A549 treated with CpdA at 1 μM for 4 hours (cell line): ENCODE measurements at places on chromosomes 1 and 21. TPM values are rescaled to one million over a fixed set of nuclear protein-coding genes. Genes with fewer than 3 reads are reported as not detected.

The RAB42 gene
- total RNA-seq = 1.1 to 2.8 TPM (median 2.3 TPM) in 5 replicates

The KRTAP11-1 gene
- total RNA-seq = not detected in 5 replicates

The OSCP1 gene
- total RNA-seq = 5.0 to 8.1 TPM (median 6.1 TPM) in 5 replicates

The IRF6 gene
- 0.08 to 0.11 TPM (median 0.08 TPM) in 5 replicates for total RNA-seq

The ZNF697 gene
- total RNA-seq = 1.6 to 2.1 TPM (median 1.8 TPM) in 5 replicates

The UBASH3A gene
- 0.10 to 0.26 TPM (median 0.14 TPM) in 5 replicates for total RNA-seq

The DPYD gene
- 1.4 to 2.9 TPM (median 2.0 TPM) in 5 replicates for total RNA-seq

The MROH9 gene
- total RNA-seq = not detected in 5 replicates

The LCE3E gene
- total RNA-seq = not detected in 5 replicates

The RGSL1 gene
- not detected in 5 replicates for total RNA-seq
